Ammon's horn (tissue), 1 donor: ENCODE measurements at places on chromosomes 3 and 15.

GRCh38 chr3:27590437-27591298, 106.5 kb upstream of the SLC4A7 start:
- peak; percentile 54 for DNase-seq

DNA sequence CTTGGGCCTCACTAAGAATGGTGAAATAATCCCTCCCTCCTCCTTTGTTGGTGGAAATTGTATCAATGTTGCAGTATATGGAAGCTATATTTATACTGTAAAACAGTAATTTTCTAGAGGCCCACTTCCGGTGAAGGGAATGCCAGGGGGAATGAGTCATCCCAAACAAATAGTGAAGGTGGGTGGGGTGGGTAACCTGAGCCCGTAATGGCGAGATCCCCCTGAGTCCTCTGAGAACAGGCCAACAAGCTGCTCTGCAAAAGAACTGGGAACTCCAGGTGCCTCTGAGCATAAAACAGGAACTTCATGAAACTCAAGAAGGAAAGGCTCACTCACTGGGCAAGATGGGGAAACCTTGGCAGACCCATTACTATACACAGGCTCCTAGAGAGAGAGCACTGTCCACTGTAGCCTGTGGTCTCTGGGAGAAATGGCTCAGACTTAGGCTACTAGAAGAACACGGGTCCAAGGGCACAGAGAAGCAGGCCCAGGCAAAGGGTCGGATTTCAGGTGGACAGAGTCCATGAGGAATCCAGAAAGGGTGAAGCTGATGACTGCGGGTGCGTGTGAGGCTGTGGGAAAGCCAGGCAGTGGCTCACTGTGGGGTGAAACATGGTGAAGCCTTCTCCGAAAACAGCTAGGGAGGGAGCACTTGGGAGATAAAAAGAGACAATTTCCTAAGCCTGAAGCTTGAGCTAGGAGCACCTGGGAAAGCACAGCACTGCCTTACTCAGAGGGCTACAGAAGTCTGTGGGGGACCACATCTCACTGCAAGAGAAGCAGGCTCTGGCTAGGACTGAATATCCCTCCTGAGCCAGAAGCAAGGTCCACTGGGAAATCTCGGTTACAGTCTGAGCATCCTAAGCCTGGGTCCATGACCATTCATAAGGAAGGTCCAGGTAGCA, 19.8 kb downstream of the LARP6 start:
- no peak for DNase-seq

DNA sequence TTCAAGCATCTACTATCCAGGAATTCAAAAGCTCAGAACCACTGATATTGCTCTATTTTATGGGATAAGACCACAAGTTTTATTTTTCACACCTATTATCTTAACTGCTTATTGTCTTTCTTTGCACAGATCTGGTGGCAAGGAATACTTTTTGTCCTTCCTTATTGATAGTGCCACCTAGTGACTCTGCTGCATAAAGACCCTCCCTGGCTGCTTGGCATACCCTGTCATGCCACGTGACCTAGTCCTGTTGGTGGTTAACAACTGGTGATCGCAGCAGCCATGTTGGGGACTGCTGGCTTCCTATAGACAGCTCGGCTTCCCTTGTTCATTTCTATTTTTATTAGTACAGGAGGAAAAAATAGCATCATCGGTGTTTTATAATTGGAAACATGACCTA, 236.3 kb downstream of the MEX3B start:
- peak; percentile 12 for DNase-seq

- no peak for DNase-seq
Measured at GRCh38 chr3:172658344-172659245, 52.3 kb downstream of the NCEH1 start.

DNA sequence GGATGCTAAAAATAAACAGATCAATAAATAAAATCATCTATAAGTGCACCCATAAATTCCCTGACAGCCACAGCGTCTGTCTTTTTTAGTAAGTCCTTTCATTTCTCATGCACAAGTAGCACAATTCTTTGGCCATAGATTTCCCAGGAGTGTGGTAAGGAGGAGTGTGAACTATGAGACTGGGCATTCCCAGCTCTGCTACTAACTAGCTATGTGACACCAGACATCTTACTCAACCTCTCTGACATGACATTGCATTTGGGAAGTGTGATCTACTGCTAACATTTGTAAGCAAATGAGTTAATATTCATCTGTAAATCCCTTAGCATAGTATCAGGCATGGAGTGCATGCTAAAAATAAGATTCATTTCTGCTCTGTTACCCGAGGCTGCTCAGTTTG, 301.7 kb downstream of the NTRK3 start:
- no peak for DNase-seq

DNA sequence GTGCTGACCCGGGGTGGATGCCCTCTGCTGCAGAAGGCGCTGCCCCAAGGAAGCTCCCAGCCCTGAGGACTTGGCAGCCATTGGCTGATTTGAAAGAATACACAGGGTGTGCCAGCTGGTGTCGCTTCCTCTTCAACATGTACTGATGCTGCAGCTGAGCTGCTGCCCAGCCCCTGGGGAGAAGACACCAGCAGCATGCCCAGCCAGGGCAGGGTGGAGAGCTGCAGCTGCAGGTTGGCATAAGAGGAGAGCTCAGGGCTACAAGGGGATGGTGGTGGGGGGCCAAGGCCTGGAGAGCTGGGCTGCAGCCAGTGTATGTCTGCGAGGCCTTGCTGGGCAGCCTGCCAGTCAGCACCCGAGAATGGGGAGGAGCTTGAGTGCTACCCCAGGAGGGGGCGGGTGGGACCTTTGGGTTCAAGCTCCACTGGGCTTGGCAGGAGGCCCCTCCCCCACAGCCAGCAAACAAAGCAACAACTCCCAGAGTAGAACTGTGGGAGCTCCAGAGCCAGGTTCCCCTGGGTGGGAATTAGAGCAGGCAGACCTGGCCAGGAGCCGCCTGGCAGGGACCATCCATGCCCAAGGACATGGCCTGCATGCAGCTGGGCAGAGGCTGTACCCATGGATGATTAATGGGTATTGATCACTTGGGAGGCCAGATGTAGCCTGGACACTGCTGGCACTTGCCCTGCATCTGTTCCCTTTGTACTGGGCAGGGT, 9.2 kb upstream of the SEMA4B start:
- peak; percentile 94 for DNase-seq

GRCh38 chr3:183132409-183132808, 30.1 kb downstream of the LAMP3 start:
- DNase-seq = no peak

DNA sequence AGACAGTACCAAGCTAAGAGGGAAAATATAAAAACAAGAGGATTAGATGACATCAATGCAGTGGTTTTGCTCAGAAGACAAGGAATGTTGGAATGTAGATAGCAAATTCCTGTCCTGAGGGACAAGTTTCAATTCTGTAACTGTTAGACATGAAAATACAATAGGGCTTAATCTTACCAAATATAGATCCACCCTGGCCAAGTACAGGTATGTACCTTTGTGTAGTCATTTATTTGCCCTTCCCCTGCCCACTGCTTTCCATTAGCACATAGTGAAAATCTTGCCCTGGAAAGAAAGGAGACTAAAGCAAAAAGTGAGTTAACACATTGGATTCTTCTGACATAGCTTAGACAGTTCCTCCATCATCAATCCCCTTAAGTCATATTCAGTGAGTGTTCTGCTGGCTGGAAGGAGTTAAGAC, 389.0 kb upstream of the THBS1 start:
- no peak for DNase-seq

DNA sequence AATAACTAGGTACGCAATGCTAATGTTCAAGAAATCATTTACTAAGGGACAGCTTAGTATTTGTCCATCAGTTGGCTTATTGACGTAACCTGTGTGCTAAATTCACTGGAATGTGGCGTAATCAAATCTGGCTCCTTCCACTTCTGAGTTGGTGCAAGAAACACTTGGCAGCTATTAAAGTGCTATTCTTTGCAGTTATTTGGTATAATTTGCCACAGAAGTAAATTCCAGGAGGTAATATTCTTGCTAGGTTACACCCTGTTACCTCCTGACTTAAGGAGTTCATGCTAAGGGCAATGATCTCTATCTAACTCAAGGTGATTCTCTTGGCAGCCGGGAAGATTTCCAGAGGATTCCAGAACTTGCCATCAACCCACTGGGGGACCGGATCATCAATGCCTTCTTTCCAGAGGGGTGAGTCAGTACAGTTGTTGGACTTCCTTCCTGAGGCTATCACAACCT, 25.5 kb downstream of the CHP1 start:
- no peak for DNase-seq

DNA sequence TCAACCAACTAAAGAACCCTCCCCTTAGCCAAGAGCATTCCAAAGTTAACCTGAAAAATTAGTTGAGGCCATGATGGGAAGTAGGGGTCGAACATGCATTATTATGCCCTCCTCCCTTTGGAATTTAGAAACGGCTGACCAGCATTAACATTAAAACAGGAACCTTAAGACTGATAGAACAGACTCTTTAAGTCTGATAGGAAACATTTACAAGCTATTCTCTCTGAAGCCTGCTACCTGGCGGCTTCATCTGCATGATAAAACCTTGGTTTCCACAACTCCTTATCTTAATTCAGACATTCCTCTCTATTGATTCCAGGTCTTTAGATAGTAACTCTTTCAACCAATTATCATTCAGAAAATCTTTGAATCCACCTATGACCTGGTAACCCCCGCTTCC, 331.0 kb downstream of the CGGBP1 start:
- no peak for DNase-seq

GRCh38 chr15:82803793-82804574, 1.9 kb downstream of the FSD2 start:
- DNase-seq = no peak

- DNase-seq = no peak
Measured at GRCh38 chr3:143105170-143105569, 14.4 kb upstream of the CHST2 start.

DNA sequence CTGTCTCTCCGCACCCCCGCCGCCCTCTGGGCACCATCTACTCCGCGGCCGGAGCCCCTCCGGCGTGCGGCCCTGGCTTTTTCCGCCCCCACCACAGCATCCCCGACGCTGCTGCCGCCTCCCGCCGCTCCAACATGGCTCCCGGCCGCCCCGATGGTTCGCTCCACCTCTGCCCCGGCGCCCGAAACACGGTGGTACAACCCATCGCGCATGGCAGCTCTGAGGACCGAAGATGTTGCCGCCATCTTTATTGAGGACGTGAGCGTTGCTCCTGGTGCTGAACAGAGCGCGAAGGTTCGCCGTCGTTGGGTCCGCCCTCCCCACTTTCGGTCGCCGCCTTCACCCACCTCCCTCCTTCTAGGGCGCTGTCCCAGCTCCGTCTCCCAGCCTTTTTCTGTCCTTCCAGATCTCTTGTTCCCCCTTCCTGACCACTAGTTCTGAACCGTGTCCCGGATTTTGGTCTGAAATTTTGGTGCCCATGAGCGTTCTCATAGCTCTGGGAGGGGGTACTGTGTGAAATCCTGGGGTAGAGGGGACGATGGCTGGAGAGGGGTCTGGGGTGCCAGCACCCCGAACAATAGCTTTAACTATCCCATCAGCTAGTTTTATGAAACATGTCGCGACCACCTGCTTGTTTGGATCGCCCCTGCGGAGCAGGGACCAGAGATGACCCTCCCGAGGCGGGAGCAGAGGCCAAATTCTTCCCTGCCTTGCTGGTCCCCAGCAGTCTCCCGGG, at the start of gene CELSR3:
CELSR3 (minus strand) TSS at position 134 of the 736 bp plus-strand sequence. CDS start 252 bp downstream, outside the sequence.
- DNase-seq = peak; percentile 89

GRCh38 chr3:144831955-144832716, 860.5 kb downstream of the DIPK2A start:
- DNase-seq = no peak

GRCh38 chr15:80710635-80711554, 15.8 kb downstream of the ABHD17C start:
- DNase-seq = no peak

DNA sequence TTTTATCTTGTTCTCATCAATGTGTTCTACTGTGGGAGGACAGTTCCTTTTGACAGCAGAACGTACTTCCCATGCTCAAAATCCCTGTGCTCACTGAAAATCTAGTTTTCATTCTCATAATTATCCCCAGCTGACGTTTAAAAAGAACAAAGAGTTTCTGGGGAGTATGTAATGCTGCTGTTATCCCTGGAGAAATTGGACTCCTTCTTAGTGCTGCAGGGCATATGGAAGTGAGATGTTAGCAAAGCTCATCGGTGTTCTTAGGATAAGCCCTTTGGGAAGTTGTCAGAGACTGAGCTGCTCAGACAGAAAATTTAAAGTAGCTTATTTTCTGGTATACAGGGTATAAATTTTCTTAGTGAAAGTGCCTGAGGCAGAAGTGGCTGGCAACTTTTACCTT, 66.5 kb downstream of the CDAN1 start:
- DNase-seq = no peak
